ENCODE measurements at places on chromosomes 12 and 14.

- DNase-seq, result no peak
Observed at GRCh38 chr12:125283521-125283920, 218.3 kb downstream of the AACS start.

- no peak for DNase-seq
Observed at GRCh38 chr14:45246691-45247090, 6.3 kb downstream of the MIS18BP1 start.

DNA sequence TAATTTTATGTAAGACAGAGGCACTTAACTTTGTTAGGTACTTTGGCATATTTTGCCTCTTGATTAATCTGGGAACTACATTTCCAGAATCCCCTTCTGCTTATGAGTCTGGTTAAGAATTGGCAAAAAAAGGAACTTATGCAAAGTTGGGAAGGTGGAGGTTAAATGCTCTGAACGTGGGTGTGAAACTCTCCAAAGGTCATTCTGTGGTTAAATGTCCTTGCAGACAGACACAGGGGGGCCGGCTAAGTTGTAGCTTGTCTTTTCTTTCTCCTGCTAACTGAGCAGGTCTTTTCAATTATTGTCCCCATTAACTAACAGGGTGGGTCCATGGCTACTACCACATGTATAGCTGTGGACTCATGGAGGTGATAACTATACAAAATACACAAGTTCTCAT is 248.6 kb upstream of the NOVA1 start:
- no peak for DNase-seq

DNA sequence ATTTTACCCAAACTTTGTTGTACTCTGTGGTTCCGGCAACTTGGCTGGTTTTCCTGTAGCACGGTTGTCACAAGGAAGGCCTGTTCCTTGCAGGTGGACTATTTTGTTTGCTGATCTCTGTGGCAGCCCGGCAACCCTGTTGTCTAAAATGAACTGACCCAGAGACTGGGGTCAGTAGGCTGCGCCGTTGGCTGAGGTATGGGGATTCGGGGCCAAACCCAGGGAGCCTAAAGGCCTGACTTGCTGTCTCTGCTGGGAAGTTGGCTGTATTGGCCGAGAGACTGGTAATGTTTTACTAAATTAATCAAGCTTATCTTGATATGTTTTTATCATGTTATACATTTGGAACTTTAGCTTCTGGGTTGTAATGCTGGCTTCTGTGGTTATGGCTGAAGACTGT is 13.8 kb downstream of the SMIM41 start:
- no peak for DNase-seq

DNA sequence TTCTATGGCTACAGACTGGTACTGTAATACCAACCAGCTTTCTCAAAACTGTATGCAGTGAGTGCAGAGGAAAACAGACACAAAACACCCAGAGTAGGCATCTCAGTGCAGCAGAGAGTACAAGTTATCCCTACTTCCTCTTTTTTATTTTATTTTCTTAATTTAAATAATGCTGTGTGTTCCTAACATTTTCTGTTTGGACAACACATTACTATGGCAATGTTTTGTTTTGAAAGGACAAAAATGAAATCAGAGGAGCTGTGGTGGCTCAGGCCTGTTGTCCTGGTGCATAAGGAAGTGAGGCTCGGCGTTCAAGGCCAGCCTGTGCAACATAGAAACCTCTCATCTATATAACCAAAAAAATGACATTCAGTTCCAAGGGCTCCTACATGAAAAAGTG is 33.7 kb upstream of the SELPLG start:
- DNase-seq, result no peak

DNA sequence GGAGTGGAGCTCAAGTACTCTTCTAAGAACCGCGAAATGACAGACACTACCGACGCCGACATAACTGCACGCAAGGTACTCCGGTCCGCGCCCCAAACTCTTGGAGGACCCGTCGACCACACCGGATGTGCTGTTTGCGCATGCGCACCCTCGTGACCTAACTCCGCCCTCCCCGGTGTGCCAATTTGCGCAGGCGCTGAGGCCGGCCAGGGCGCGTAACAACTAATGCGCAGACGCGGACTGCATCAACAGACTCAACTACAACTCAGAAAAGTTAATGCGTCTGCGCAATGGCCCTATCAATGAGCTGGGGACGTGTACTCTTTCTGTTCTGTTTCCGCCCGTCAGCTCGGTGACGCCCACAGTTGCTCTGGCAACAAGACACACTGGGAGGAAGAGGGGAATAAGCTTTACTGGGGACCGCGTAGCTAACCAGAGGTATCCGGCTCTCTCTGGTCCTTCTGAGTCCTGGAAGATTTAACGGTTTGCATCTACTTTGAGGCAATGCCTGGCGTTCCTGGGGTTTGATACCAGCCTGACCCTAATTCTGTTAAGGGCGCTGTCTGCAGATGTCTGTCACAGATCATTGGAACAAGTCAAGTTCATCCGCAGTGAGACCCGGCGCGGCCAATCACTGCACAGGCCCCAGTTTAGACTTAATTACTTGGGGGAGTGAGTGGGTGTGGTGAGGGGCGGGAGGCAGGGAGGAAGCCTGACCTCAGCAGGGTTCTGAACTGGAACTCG is at the start of gene DAD1:
TSS of gene DAD1 (minus strand) at position 129 of the 744 bp plus-strand sequence. CDS start at position 62, 67 bp downstream.
- DNase-seq, result peak; percentile 95

DNA sequence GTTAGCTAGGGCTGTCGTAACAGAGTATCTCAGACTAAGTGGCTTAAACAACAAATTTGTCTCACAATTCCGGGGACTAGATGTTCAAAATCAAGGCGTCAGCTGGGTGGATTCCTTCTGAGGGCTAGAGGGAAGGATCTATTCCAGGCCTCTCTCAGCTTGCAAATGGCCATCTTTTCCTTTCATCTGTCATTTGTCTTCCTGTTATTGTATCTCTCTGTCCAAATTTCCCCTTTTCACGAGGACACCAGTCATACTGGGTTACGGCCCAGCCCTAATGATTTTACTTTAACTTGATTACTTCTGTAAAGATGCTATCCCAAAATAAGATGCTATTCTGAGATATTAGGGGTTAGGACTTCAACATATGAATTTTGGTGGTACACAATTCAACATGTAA is 119.0 kb upstream of the CPSF6 start:
- no peak for DNase-seq

GRCh38 chr12:94954029-94954685 is 49.3 kb downstream of the NDUFA12 start:
- DNase-seq, result no peak

DNA sequence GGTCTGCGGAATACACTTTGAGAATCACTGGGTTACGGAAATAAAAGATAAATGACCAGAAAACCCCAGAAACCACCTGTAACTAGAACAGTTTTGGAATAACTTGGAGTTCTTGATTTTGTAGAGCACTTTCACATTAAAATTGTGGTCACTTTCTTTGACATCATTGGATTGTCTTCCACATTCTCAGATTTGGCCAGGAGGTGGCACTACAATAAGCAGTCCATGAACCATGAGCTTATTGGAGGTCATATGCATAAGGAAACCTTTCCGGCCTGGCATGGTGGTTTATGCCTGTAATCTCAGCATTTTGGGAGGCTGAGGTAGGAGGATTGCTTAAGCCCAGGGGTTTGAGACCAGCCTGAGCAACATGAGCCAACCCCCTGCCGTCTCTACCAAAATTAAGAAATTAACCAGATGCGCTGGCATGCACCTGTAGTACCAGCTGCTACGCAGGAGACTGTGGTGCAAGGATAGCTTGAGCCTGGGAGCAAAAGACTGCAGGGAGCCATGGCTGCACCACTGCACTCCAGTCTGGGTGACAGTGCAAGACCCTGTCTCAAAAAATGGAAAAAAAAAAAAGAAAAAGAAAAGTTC is 107.7 kb upstream of the CAND1 start:
- DNase-seq, result no peak

GRCh38 chr12:94219622-94220302 is 71.4 kb downstream of the PLXNC1 start:
- no peak for DNase-seq

Data from SIG-M5 (cell line).